ENCODE measurements at places on chromosomes 4 and X. TPM values are rescaled to one million over a fixed set of nuclear protein-coding genes. Genes with fewer than 3 reads are reported as not detected.

GRCh38 chr4:68368691-68369131 lies 18.8 kb upstream of the YTHDC1 start:
- DNase-seq: no peak

DNA sequence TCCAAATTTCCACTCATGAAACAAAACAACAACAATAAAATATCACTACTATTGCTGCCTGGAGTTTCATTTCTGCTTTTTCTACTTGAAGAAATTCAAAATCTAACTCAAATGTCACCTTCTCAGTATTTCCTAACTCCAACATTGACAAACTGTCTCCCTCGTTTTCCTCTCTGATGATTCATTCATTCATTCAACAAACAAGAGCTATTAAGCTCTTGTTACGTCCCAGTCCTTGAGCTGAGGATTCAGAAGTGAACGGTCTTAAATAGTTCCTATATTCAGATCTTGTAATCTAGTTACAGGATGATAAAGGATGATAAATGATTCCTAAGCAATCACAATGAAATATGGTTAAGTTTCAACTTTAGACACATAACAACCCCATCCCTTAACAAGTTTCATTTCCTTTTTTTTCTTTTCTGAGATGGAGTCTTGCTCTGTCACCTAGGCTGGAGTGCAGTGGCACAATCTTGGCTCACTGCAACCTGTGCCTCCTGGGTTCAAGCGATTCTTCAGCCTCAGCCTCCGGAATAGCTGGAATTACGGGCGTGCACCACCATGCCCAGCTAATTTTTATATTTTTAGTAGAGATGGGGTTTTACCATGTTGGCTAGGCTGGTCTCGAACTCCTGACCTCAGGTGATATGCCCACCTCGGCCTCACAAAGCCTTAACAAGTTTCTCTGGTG lies 1.7 kb downstream of the SLC9B2 start:
- DNase-seq: no peak

DNA sequence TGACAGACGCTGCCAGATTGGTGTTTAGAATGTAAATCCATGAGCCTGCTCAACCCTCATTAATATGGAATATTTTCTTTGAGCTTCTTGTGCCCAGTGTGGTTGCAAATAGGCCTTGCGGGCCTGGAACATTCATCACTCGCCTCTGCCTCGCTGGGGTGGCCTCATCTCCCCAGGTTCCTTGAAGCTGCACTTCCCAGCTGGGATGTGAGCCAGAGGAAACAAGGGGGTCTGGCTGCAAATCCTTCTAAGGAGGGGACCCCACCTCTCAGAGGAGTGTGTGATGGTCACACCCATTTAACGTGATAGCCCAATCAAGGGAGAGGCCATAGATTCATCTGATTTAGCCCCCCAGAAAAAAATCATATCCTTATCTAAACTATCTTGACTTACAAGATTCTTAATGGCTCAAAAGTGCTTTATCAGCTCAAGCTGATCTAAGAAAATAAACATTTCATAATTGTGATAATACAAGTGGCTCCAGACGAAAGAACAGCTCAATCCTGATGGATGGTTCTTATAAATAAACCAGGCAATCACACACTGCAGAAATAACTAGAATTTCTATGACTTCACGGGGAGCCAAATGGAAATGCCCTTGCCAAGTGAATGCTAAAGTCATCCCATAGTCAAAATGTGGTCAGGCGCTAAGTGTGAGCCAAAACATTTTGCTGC lies 189.9 kb downstream of the PTTG2 start:
- DNase-seq: no peak

- no peak for DNase-seq
These were observed 101.9 kb upstream of the RBPJ start for GRCh38 chr4:26218677-26219605.

- no peak for DNase-seq
These were observed 51.9 kb upstream of the PRPS1 start for GRCh38 chrX:107576392-107576791.

The HPSE gene
- 26.1 TPM for total RNA-seq

DNA sequence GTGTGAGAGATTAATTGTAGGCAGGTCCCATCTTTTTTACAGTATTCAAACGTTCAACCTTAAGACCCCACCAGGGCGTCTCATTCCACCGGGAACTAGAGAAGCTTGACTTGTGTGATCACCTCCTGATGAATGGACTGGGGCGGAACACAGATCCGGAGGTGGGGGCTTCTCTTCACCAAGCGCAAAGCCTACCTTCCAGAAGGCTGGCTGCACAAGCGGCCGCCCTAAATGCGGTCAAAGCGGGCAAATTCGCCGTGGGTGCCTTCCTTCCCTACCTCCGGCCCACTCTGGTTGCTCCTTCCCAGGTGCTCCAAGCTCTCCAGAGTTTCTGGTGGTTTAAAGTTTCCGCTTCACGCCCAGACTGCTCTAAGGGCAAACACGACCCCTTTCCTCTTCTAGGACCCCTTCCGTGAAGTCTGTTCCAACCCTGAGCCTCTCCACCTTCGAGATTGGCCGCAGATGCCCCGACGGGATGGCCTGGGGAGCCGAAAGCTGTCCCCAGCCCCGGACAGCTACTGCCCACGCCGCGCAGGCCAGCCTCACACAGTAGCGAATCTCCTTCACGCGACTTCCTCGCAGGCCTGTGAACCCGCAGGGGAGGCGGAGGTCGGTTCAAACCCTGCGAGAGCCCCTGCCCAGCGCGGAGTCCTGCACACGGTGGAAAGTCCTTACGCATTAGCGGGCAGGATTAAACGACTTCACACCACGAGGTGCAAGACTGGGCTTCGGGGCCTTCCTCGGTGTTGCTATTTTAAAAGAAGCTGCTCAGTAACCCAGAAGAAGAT lies 1.6 kb upstream of the WWC2 start:
- no peak for DNase-seq

GRCh38 chr4:47705326-47705981 lies 132.4 kb downstream of the CORIN start:
- DNase-seq: no peak

DNA sequence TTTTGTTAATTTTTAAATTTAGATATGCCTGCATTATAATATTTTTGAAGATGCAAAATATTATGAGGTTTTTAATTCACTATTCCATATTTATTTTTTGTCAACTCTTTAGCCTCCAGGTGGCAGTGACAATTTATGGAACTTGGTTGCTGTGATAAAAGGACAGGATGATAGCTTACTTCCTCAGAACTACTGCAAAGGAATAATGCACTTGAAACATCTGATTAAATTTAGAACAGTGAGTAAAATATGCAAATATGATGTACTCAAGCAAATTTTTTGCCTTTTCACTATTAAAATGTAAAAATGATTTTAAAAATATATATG lies 45.1 kb downstream of the SPATA4 start:
- DNase-seq: no peak

The TMSB15A gene
- 0.42 TPM for total RNA-seq

The EFHC2 gene
- 2.2 TPM for total RNA-seq

- no peak for DNase-seq
These were observed 120.8 kb downstream of the ADAMTS3 start for GRCh38 chr4:72448231-72448630.

The PSAPL1 gene
- not detected for total RNA-seq

GRCh38 chr4:112175840-112176239 lies 30.6 kb downstream of the FAM241A start:
- no peak for DNase-seq

DNA sequence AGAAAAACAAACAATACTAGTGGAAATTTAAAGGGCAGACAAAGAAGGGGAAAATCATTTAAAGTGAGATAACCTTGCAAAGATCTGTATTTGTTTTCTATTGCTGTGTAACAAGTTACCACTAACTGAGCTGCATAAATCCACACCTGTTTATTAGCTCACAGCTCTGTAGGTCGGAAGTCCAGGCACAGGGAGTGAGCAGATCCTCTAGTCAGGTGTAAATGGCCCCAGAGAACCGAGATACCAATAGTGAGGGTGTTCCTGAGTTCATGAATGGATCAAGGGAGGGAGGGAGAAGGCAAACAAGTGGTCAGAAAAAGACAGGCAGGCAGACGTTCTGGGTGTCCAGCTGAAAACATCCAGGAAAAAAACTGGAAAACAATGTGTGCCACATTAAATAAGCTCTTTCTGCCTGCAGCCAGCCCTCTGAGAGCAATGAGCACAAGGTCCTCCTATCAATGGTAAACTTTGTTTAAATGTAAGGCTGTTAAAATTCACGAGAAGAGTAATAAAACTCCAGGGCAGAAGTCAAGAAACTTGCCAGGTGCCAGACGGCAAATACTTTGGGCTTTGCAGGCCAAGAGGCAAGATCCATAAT lies 25.0 kb downstream of the ADGRA3 start:
- no peak for DNase-seq

DNA sequence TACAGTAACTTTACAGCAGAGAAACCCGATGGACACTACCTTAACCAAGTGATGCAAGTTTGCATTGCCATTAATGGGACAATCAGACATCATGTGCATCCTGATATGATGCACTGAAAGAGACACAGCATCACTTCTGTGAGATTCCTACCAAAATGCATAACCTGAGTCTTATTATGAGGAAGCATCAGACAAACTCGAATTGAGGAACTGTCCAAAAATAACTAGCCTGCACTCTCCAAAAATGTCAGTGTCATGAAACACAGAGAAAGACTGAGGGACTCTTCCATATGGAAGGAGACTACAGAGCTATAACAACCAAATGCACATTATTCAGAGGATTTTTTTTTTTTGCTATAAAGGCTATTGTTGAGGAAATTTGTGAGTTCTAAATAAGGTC lies 66.6 kb upstream of the IQSEC2 start:
- DNase-seq: no peak

The PDCL2 gene
- not detected for total RNA-seq

DNA sequence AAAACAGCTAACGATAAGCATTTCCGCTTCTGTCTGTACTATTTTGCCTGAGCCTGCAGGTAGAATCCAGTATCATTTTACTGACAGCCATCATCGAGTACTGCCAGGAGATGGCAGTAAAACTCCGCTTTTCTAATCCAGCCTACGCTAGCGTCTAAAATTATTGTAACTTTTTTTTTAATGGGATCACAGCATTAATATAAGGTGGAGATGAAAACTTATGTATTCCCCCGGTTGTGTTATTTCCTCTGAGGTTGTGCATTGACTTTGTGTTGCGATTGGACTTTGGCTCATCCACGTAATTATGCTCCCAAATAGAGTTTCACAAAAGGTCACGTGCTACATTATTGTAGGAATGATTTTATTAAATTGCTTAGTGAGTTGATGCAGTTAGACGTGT lies 248.1 kb downstream of the C4orf33 start:
- peak; percentile 8 for DNase-seq

The EXOC1L gene
- not detected for total RNA-seq

DNA sequence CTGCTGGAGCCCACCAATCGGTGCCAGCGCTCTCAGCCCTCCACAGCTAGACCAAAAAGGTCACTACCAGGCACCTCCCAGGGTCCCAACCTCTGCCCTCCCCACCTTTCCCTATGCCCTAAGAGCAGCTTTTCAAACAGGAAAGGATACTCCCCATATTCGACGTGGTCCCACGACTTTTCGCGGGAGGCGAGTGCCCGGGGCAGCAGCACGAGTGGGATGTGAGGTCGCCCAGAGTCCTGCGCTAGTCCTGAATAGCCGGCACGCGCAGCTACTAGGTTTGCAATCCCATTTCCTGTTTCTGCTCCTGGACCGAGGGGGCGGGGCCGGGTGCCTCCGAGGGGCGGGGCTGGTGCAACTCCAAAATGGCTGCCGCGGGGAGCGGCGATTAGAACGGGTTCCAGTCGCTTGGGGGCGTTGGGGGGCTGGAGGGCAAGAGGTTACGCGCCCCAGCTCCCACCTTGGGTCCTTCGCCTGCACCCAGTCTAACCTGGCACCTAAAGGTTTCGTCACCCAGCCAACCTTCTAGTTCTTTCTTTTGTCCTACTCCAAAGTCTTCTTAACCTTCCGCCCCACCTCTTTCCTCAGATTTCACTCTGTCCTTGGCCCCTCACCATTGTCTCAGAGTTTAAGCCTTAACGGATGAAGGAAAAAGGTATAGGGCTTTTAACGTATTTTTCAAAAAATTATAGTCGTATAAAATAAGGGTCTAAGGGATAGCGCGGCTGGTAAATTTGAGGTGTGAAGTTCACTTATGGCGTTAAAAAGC lies 85.0 kb upstream of the TENT5D start:
- DNase-seq: peak; percentile 5

DNA sequence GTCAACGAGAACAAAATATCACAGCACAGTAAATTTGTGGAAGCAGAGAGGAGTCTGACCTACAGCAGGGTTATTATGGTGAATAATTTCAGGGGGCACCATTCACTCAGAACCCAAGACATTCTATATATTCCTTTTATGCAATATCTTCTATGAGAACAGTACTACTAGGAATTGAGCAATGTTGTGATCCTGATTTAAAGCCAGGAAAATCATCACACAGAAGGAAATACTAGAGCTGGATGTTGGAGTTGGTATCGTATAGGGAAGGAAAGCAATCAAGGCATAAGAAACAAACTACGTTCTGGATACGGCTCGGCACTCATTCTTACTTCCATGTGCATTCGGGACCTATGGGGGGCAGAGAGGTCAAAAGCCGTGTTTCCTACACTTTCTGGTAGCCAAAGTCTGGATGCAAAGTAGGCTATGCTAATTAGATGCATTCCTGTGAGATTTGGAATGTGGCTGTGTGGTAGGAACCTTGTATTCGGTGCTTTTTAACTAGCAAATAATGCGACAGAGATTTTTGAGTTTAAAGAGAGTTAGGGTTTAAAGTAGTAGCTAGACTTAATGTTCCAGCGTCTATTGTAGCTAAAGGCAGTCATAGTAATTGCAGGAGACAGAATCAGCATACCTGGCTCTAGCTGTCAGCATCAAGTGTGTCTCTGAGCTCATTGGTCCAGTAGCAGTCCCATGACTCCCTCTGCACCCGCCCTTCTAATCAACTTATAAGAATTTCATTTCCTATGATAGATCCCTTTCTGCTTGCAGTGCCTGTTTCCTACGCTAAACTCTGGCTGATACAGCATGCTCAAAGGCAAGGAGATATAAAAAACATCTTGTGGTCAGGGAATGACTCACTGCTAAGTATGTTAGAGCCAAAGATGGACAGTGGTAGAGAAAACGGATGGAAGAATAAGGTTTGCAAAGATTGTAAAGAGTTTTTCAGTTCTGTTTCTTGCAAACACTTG lies 43.3 kb upstream of the PDGFC start:
- no peak for DNase-seq

- no peak for DNase-seq
These were observed 20.0 kb downstream of the PTTG2 start for GRCh38 chr4:37980246-37980645.

The TBX22 gene
- total RNA-seq: not detected

GRCh38 chr4:52655506-52655905 lies 3.6 kb downstream of the USP46 start:
- DNase-seq: no peak

The CLCN4 gene
- total RNA-seq: not detected

The FRMPD3 gene
- total RNA-seq: not detected

The GPRIN3 gene
- total RNA-seq: 57.4 TPM

The FABP2 gene
- total RNA-seq: not detected

DNA sequence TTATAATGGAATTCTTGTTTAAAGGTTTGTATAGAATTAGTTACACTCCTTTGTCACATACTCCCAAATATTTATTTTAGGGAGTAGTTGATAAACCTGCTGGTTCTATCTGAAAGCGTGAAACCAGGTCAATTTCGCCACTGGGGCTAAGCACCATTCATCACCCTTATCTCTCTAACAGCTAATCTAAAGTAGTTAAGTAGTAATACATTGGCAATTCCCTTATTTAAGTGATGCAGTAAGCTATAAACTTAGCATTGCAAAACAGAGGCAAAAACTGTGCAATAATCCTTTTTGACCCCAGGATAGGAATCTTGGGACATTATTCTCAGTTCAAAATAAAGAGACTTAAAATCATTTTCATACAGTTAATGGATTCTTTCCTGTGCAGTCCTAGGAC lies 33.7 kb upstream of the PTPN13 start:
- no peak for DNase-seq

All from activated CD4-positive, alpha-beta T cell treated with anti-CD3 and anti-CD28 coated beads, Interleukin-2, amount 10 ng/mL, durations not matched to agents 7 days and 5 days (primary cell).